Heart left ventricle (tissue), 16 donors: ENCODE measurements at places on chromosomes 1 and 21. TPM values are rescaled to one million over a fixed set of nuclear protein-coding genes. Genes with fewer than 3 reads are reported as not detected.

DNA sequence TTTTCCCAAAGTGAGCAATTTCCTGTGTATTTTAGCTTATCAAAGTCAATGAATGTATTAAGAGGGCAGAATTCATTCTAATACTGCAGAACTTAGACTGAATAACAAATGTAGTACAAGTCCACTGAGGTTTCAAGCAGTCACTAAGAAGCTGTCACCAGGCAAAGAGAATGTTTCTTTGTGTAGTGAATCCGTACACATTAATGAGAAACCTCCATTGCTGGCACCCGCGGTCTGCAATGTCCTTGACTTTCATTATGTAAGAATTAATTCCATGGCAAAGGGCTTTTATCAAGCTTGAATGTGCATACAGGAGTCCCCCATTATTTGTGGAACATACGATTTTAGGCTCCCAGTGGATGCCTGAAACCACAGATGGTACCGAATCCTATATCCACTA, 719.5 kb upstream of the TMPRSS15 start:
- no peak for DNase-seq

DNA sequence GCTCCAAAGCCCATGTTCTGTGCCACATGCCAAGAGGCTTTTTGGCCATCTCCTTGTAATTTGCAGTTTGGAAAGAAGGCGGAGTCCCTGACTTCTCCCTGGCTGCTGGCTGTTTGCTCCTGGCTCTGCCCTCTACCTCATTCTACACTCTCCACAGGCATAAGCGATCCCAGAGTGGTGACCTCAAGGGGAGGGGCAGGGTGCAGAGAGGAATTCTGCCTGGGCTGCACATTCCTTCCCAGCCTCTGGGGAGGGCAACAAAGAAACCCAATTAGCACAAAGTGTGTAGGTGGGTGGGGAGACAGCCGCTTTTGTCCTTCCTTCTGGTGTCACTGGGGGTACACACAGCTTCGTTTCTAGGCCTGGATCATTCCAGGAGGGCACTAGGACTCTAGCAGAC, 95.3 kb downstream of the HIVEP3 start:
- DNase-seq, result peak; percentile 50

GLUL gene
- polyA plus RNA-seq, result 1,145 TPM

- DNase-seq, result no peak
Observed at GRCh38 chr21:44333509-44334328, 5.5 kb downstream of the CFAP410 start.

MNDA gene
- 1.1 TPM for polyA plus RNA-seq

SDC3 gene
- 22.0 TPM for polyA plus RNA-seq

DNA sequence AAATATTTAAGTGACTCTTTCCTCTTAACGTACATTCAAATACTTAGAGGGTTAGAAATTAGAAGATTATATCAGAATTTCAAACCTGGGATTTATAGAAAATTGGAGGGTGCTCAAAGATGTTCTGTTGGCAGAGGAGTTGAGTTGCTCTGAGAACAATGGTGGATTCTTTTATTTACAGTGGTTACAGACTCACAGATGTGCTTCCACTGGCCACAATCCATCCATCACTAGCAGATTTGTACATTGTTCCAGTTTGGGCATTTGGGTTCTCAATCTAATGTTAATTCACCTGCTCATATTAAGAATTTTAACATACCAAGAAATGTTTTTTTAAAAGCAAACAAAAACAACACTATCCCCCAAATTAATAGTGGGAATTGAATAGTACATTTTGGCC, 23.5 kb downstream of the DNAJC6 start:
- DNase-seq, result no peak

TCHH gene
- not detected for polyA plus RNA-seq

GRCh38 chr1:19861842-19862530, 20.2 kb upstream of the OTUD3 start:
- DNase-seq, result no peak

DNA sequence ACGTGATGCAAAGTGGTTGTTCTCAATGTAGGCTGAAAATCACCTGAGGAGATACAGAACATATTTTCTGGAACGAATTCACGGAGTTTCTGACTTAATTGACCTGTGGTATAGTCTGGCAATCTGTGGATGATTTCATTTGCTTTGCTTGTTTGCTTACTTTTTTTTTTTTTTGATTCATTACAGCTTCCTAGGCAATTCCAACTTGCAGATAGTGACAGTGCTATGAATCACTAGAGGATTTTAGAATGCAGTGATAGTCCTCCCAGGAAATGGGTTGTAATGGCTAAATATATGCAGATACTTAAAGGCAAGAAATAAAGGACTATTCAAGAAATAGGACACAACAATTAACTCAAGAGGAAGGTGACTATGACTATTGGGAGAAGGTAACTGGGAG, 1378.1 kb upstream of the PRMT6 start:
- no peak for DNase-seq

PLPPR4 gene
- 0.11 TPM for polyA plus RNA-seq

- DNase-seq, result peak; percentile 83
Observed at GRCh38 chr21:42593007-42593814, 60.2 kb upstream of the PDE9A start.

DNA sequence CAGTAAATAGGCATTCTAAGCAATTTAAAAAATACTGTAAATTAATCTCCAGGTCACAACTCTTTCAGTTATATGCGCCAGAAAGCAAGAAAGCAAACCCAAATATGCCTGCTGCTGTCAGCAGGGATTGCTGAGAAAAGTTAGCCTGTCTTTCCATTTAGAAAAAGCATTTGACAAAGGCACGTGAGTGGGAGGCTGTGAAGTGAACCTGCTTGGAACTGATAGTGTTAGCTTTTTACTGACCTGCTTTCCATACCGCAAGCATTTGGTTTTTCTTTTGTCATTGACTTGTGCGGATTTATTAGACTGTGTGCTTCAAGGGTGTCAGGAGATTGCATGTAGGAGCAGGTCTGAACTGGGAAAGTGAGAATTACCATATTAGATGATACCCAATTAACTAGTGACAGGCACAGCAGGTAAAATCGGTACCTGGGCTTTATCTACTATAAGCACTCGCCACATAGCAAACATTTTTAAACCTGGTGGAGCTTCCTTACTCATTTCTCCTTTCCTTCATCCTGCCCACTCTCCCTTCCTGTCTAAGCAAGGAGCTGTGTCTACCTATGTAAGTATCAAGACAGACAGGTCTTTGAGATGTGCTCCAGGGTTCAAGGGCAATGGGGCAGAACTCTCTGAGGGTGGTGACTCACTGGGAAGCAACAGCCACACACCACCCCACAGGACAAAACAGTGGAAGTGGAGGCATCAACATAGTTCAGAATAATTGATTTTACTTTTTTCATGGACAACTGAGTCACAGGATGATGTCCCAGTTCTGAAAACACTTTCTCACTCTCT, 323.9 kb downstream of the DISC1 start:
- DNase-seq, result no peak

DNA sequence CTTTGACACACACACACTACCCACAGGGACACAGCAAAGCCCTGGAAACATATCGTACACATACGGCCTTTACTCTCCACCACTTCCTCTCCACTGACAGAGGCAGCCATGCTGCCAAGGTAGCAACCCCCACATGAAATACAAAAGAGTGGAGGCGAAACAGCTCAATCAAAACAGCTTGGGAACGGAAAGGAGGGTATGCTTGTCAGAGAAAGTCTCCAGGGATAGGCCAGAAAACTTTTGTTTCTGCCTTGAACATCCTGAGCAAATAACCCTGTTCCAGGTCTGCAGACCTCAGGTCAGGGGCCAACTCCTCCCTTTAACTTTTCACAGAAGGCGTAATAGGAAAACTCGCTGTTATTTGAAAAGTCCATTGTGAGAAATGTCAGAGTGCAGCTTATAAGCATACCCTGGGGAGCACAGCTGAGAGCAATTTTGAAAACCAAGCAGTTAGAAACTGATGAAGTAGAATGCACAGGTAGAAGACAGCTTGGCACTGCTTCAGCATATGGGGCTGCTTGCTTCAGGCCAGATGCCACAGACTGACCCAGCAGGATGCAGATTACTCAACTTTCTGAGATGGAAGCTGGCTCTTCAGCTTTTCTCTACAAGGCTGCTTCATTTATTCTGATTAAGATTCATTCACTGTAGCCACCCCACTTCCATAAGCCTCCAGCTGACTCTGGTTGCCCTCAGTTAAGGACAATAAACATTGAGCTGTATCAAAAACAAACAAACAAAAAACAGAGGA, 18.0 kb downstream of the KIAA0319L start:
- DNase-seq, result no peak

DNA sequence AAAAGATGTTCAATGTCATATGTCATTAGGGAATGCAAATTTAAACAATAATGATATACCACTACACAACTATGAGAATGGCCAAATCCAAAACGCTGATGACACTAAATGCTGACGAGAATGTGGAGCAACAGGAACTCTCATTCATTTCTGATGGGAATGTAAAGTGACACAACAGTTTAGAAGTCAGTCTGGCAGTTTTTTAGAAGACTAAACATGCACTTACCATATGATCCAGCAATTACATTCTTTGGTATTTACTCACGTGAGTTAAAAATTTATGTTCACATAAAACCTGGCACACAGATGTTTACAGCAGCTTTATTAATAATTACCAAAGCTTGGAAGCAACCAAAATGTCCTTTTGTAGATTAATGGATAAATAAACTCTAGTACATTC, 110.4 kb upstream of the C1orf21 start:
- DNase-seq, result no peak

DNA sequence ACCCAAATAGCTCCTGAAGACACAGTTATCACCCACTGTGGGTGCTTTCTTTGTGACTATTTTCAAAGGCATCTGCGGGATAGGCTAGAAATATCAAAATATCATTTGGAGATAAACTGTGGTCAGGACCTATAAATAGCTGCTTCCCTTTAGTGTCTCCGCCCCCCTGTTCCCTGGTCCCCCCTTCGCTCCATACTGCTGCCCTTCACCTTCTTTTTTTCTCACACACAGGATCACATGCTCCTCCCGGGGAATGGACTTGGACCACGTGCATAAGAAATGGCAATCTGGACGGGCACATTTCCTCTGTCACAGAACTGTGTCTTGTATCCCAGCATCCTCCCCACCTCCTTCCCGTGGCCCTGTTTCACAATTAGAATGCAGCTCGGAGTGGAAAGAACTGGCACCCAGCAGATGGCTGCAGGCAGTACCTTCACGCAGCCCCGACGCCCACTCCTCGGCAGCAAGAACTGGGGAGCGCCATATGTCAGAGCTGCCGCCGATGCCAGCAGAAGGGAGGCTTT, 68.8 kb upstream of the SSX2IP start:
- DNase-seq, result peak; percentile 28
